ENCODE measurements at places on chromosomes 1 and 21.

DNA sequence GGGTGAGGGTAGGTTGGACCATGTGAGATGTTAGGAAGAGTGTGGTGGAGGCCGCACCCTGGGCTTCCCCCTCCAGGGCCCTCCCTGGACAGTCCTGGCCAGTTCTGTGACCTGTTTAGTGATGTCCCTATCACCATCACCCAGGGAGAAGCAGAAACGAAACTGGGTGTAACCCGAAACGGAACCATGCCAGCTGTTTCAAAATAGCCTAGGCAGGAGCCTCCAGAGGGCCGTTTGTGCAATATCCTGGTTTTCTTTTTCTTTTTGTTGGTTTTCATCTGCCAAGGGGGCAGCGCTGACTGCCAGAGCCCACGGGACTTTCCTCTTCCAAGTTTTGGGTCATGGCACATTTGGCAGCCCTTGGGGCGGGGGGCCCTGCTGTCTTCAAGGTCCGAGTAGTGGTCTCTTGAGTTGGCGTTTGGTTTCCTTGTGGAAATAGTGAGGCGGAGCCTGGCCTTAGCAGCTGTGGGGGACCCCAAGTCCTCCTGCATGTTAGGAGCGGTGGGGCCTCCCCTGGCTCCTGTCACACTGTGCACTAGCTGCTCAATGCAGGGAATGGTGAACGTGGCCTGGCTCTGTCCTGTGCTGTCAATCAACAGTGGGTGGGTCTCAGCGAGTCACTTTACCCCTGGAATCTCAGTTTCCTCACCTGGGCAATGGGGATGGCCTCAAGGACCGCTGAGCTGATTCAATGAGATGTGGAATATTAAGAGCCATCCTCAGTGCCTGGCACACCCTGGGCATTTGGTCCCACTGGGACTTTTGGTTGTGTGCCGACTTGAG lies 90.7 kb downstream of the ARHGEF10L start:
- no peak for DNase-seq

GRCh38 chr1:192513196-192513595 lies 62.4 kb upstream of the RGS1 start:
- DNase-seq, result no peak

GRCh38 chr21:44365251-44365966 lies 12.0 kb downstream of the TRPM2 start:
- DNase-seq, result no peak

DNA sequence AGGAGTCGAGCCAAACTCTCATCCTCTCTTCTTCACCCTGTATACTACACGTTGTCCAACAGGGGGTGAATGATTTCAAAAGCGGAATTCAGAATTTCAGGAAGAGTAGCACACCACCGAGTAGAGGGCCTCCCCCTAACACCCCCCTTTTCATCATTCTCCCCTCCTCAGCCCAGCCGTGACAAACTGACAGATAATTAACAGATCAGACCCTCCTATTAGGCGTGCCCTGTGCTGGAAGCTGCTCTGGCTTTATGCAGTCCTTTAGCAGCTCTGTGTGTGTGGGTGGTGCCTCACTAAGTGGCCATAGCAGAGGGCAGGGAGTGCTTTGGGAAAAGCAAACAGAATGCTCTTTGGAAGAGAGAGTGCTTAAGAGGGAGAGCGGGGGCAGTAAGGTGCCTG lies 44.3 kb downstream of the PEX14 start:
- no peak for DNase-seq

DNA sequence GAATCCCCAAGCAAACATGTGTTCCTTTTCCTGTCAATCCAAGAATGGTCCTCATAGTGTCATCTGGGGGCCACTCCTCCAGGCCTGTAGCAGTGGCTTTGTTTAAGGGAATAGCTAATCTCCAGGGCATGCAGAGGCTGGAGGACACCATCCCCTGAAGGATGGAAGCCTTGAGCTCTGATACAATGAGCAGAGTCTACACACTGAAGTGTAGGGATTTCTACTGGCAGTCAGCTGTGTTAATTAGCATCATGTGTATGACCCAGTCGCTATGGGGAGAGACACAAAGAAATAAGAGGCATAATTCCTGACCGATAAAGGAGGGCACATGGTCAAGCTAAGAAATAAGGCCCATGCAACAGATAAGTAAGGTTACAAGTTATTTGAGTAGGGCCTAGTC lies 29.1 kb downstream of the ANGEL2 start:
- DNase-seq, result no peak

- no peak for DNase-seq
Observed at GRCh38 chr1:167713330-167714081, 8.3 kb upstream of the MPZL1 start.

DNA sequence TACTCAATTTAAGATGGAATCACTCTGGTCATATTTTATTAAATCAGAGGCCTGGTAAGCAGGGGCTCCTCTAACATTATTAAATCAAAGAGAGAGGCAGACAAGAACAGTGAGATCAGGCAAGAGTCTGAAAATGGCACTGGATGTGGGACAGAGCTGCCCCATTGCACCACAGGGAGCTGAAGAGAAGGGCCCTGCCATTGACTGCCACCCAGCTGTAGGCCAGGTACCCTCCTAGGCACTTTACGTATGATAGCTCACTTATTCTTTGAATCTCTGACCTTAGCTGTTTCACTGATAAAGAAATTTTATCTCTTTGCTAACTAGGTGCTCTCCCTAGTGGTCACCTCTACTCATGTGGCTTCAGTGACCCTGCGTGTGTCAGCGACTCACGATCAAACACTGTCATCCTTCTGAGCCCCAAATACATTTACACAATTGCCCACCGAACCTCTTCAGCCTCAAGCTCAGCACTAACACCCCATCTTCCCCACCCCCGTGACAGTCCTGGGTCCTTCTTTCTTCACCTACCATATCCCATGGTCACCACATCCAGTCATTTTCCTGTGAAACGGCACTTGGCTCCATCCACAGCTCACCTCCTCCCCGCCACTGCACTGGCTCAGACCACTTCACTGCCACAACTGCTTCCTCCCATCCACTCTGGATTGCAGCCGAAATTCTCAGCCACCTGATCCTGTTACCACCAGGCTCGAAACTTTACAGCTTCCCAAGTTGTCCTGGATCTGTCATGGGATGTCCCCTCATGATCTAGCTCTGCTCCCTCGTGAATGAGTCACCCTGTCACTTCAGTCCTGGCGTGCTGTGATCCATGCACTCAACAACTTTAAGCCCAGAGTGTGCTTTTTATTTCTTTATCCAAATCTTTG lies 97.3 kb upstream of the SYT6 start:
- no peak for DNase-seq

DNA sequence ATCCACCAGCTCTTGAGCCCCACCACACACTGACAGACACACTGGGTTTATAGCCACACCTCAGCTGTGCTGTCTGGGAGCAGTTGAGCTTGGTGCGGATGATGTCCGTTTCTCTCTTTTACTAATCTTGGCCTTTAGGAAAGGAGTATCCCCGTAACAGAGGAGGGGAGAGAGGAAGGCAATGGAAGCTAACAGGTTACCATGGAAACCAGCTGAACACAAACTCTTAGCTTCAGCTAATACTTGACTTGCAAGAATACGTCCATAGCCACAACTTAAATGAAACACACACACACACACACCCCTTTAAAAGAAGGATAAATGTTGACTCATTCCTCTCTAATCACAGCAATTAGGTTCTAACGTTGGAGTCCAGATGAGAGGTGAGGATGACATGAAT lies 28.0 kb upstream of the LRRN2 start:
- no peak for DNase-seq

- DNase-seq, result no peak
Observed at GRCh38 chr1:92029241-92029922, 403 bp upstream of the EPHX4 start.

- no peak for DNase-seq
Observed at GRCh38 chr1:51488372-51489050, 30.6 kb downstream of the EPS15 start.

- no peak for DNase-seq
Observed at GRCh38 chr1:202036595-202037387, 26.4 kb downstream of the ELF3 start.

DNA sequence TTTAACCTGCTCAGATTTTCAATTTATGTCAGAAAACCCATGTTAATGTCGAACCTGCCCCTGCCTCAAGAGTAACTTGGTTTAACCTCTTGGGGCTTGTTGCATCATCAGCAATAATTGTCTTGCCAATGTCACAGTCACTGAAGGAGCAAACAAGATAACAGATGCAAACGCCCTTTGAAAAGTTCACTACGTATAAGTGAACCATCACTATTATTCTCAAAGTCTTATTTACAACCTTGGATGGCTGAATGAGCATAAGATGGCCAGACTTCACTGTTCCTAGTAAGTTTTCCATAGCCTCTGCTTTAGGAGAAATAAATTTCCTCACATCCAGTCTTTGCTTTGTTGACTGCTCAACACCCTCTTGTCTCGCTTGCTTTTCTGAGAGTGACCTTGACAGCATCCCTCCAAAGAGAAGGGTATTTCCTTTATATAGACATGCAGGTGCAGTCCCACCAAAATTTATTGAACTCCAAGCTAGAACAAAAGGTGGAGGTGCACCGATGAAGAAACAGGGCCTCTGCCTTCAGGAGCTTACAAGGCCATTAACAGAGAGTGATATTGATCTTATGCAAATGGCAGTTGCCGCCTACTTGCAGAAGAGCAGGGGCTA lies 749 bp upstream of the LRIG2 start:
- DNase-seq, result no peak

GRCh38 chr1:165854101-165854845 lies 26.9 kb downstream of the UCK2 start:
- peak; percentile 86 for DNase-seq

- no peak for DNase-seq
Observed at GRCh38 chr1:41322835-41323234, 38.4 kb upstream of the FOXO6 start.

DNA sequence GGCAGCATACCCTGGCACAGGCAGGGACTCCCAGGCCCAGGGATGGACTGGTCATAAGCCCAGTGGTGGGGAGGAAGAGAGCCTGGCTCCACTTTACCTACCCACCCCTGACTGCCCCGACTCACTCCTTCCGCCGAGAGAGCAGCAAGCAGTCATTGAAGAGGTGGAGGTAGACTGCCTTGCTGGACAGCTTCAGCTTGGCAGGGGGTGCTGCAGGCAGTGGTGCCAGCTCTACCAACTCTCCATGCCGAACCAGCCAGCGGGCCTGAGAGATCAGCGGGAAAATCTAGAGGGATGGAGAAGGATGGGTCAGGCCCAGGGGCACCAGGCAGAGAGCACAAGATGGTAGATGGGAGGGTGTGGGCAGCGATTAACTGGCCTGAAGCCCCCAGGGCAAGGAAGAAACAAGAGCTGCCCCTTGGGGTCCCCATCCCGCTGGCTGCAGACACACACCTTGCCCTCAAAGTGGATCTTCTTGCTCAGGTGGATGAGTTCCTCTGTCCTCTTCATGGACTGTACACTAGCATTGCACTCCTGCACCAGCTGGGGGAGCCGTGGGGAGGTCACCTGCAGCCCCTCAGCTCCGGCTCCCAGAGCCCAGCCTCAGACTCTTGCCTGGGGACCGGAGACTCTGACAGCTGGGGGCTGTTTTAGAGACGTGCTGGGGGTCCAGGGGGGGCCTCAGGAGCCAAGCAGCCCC lies 7.7 kb downstream of the ARHGEF19 start:
- DNase-seq, result no peak

DNA sequence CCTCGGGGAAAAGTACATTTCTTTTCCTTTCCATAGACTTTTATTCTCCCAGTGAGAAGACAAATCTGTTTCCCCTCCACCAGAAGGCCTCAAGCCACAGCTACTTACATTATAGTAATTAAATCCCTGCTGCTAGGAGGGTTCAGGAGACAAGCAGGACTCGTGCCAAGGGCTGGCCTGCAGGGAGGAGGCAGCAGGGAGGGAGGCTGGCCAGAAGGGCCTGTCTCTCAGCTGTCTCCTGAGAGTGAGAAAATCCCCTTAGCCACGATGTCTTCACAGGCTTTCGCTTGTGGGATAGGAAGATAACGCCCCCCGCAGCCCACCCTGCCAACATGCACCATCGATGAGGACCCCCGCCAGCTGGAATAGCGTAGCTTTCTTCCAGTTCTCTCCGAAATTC lies 14.0 kb downstream of the KCNN3 start:
- DNase-seq, result no peak

- no peak for DNase-seq
Observed at GRCh38 chr1:8723010-8723409, 94.4 kb downstream of the RERE start.

GRCh38 chr1:72051538-72051937 lies 230.8 kb downstream of the NEGR1 start:
- DNase-seq, result no peak

- no peak for DNase-seq
Observed at GRCh38 chr1:41672641-41673361, 188.3 kb upstream of the EDN2 start.

GRCh38 chr1:34360574-34360973 lies 183.9 kb downstream of the C1orf94 start:
- DNase-seq, result no peak

- no peak for DNase-seq
Observed at GRCh38 chr1:94247138-94248094, 10.0 kb upstream of the ARHGAP29 start.

DNA sequence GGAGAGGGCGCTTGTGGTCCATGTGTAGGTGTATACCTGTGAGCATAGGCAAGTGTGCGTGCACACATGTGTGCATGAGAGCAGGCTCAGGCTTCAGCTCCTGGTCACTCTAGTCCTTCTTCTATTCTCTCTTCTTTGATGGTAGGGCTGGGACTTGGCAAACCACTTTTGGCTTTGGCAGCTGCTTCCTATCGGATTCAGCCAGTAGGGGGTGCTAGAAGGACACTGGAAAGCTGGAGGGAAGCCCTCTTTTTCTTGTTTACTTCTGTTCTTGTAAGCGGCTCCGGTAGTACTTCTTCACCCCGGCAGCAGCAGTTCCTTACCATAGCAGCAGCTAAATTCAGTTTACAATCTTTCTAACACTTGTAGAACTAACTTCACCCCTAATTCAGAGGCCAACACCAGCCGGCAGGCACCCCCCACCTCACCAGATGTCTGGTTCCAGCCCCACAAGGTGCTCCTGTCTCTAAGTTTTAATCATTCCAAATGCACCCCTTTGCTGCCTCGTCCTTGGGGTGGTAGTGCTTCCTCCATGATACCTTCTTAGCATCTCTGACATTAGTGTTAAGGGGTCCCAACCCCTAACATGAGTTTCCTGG lies 25.1 kb downstream of the NENF start:
- DNase-seq, result no peak

GRCh38 chr1:6347641-6348487 lies 45.7 kb downstream of the ACOT7 start:
- no peak for DNase-seq

- no peak for DNase-seq
Observed at GRCh38 chr21:25831300-25831960, 96.7 kb downstream of the GABPA start.

Measured in astrocyte of the cerebellum (primary cell).